ENCODE measurements at places on chromosomes 7 and 10. TPM values are rescaled to one million over a fixed set of nuclear protein-coding genes. Genes with fewer than 3 reads are reported as not detected.

Gene MOGAT3
- total RNA-seq, result not detected

Gene EBLN1
- not detected for total RNA-seq

Gene VDAC2
- total RNA-seq, result 98.0 TPM

Gene ABCB1
- total RNA-seq, result 3.8 TPM

Gene LLCFC1
- not detected for total RNA-seq

Gene COBL
- not detected for total RNA-seq

Gene ANKRD7
- total RNA-seq, result 1.6 TPM

Gene NUTM2D
- 1.6 TPM for total RNA-seq

Gene TMEM139
- 0.09 TPM for total RNA-seq

Gene LIPN
- total RNA-seq, result not detected

Gene TMEM236
- total RNA-seq, result not detected

Gene NPFFR1
- under 0.01 TPM for total RNA-seq

Gene TMEM196
- total RNA-seq, result not detected

Gene TMEM72
- not detected for total RNA-seq

Gene ASB10
- not detected for total RNA-seq

Gene MACC1
- total RNA-seq, result 0.09 TPM

Gene VAX1
- total RNA-seq, result not detected

Gene GIMAP1
- total RNA-seq, result 0.09 TPM

Gene TRIM50
- total RNA-seq, result not detected

Gene TMEM273
- total RNA-seq, result not detected

Gene HILPDA
- total RNA-seq, result 10.1 TPM

Gene MSS51
- 1.1 TPM for total RNA-seq

Gene WASHC2A
- 67.8 TPM for total RNA-seq

Gene CPA2
- total RNA-seq, result not detected

Gene SLC16A9
- total RNA-seq, result 0.26 TPM

Gene PTF1A
- total RNA-seq, result not detected

Gene LIPM
- total RNA-seq, result not detected

Gene STEAP4
- total RNA-seq, result under 0.01 TPM

Gene SFMBT2
- 0.17 TPM for total RNA-seq

Gene CYP2W1
- not detected for total RNA-seq

Gene ERVW-1
- not detected for total RNA-seq

Gene RBAK
- 6.0 TPM for total RNA-seq

Gene ZCWPW1
- 2.1 TPM for total RNA-seq

Gene RNF32
- total RNA-seq, result 1.3 TPM

Gene MUC3A
- under 0.01 TPM for total RNA-seq

Gene TACC2
- total RNA-seq, result 2.5 TPM

Gene TMEM270
- not detected for total RNA-seq

Gene FKBP6
- total RNA-seq, result not detected

Gene OPALIN
- not detected for total RNA-seq

Gene GOLGA7B
- total RNA-seq, result not detected

Gene BICC1
- total RNA-seq, result 74.9 TPM

Gene VWC2
- total RNA-seq, result under 0.01 TPM

Gene ITPRID1
- total RNA-seq, result not detected

Gene FBXL13
- total RNA-seq, result 2.1 TPM

Gene PTPRZ1
- total RNA-seq, result not detected

Gene CACNA2D1
- total RNA-seq, result 33.3 TPM

Gene ADAM12
- 9.1 TPM for total RNA-seq

Gene SLC26A3
- not detected for total RNA-seq

Gene FAM25G
- total RNA-seq, result not detected

Gene SPACDR
- total RNA-seq, result 0.17 TPM

Gene LRRC4
- total RNA-seq, result 1.9 TPM

Gene AMPH
- total RNA-seq, result 3.0 TPM

Gene KBTBD2
- 30.6 TPM for total RNA-seq

Gene ZNF511
- total RNA-seq, result 26.1 TPM

Gene SLC26A5
- not detected for total RNA-seq

Gene ZNF479
- not detected for total RNA-seq

Measured in bronchial smooth muscle cell (primary cell).